T-cell (primary cell): ENCODE measurements at places on chromosomes 16 and 17. TPM values are rescaled to one million over a fixed set of nuclear protein-coding genes. Genes with fewer than 3 reads are reported as not detected.

Gene HBA1
- not detected for total RNA-seq

- DNase-seq: no peak
Observed at GRCh38 chr16:7167626-7168025, 165.0 kb upstream of the RBFOX1 start.

- DNase-seq: no peak
Observed at GRCh38 chr16:30853758-30854157, 40.1 kb downstream of the BCL7C start.

GRCh38 chr17:28320215-28321061 lies 1.4 kb downstream of the TMEM97 start:
- DNase-seq: no peak

DNA sequence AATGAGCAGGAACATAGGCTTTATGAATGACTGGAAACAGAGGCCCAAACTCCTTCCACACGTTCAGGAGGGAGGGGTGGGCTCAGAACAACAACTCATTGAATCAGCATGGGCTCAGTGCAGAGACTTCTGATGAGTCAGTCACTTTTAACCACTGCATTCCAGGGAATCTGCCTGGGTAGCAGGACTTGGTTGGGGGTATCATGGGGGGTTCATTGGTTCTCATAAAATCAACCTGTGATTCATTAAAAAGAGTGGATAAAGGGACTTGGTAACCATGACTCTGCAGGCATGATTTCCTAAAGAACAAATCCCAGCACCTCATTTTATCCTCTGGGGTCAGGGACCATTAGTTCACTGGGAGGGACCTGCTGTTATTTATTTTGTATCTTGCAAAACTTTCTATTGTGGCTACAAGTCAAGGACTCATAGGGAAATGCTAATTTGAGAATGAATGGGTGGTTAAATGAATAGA lies 13.8 kb downstream of the ITGB3 start:
- DNase-seq: no peak

DNA sequence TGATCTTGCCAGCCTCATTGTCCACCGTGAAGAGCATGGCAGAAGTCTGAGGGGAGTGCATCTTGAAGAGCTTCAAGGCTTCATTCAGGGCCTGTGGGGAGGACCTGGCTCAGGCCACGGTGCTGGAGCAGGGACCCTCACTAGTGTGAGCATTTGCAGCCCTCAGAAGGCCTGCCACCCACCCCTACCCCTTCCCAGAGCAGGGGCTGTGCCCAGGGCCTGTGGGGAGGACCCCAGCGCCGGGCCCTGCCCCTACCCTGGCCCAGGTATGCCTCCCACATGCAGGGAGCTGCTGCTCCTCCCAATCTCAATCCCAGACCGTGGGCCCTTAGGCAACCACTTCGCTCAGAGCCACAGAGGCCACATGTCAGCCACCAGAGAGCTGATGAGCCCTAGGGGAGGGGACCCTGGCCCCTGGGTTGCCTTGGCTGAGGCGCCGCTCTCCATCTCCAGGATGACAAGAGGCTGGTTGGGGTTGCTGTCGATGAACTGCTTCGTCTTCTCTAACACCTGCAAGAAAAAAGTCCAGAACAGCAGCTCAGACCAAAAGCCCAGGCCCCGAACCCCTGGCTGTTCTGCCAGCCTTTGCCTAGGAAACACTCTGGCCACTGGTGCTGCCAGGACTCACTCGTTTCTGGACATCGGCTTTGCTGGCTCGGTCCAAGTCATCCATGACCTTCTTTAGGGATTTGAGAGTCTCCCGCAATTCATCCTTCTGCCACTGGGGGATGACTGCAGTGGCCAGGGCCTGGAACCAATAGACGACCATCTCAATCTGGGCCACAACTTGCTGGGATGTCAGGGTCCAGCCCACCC lies 1.8 kb upstream of the EXOSC6 start:
- peak; percentile 32 for DNase-seq
